Posterior vena cava (tissue), 2 donors: ENCODE measurements at places on chromosomes 13 and 19. TPM values are rescaled to one million over a fixed set of nuclear protein-coding genes. Genes with fewer than 3 reads are reported as not detected.

Gene ZNF738
- total RNA-seq, result 4.5 TPM

Gene CYP2A7
- total RNA-seq, result not detected

Gene STARD13
- 36.0 TPM for total RNA-seq

Gene CRYL1
- 24.4 TPM for total RNA-seq

Gene MEDAG
- 151 TPM for total RNA-seq

Gene ZNF541
- 0.24 TPM for total RNA-seq

Gene PSG7
- not detected for total RNA-seq

Gene WDR88
- total RNA-seq, result not detected

GRCh38 chr13:74904556-74904955 is 577.4 kb downstream of the TBC1D4 start:
- no peak for DNase-seq

DNA sequence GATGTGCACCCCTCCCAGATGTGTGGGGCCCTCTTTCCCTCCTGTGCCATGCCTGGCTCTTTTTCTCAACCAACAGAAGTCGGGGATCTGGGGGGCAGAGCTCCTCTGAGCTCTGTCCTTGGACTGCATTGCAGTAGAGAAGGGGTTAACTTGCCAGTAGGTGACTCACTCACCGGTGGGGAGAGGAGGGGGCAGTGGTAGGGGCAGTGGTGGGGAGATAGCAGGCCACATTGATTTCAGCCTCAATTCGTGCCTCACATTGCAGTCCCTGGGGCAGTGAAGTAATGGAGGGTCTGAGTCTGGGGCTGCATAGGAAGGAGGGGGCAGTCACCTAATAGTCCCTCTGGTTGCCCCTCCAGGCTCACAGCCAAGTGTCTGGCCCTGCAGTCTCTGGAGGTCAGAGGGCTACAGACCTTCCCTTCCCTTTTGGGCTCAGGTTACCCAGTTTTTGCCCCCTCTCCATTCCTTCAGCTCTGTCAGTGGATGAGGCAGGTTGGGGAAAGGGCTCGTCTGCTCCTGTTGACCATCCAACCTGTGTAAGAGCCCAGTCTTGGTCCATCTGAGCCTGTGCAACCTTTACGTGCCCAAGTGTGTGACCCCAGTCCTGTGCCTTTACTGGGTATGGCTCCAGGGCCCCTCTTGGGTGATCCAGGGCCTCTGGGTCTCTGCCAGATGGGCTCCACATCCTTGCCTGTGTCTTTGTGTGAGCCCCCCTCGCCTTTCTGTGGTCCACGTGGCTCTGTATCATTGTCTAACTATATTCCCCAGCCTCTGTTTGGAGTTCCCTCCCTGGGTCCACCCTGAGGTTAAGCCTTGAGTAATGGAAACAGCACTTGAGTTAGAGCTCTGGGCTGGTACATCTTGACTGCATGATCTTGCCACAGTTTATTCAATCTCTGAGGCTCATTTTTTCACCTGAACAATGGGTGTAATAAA is 13.0 kb downstream of the CIC start:
- DNase-seq, result no peak

GRCh38 chr13:101115762-101116171 is 300.5 kb downstream of the NALCN start:
- DNase-seq, result no peak

DNA sequence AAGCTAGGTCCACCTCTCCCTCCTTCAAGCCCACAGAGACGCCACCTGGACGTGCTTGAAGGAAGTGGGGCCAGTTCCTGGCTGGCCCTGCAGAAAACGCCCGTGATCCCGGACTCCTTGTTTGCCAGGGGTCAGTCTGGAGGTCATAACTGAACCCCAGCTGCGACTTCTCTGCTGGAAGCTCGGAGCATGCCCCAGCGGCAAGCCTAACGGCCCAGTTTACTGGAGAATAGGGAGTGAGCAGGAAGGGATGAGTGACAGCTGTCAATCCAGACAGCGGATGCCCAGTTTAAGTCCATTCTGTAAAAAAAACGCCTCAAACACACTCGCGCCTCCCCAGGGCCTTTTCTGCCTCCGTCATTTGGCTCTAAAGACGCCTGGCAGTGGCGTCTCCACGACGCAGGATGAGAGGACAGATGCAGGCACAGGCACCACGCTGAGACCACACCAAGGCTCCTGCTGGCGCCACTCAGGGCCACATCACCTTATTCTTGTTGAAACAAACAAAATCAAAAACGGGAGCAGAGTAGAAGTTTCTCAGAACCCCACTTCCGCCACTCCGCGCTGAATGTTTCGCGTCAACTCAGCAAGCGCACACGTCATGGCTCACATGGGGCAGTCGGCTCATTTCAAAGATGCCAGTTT is 57.6 kb downstream of the RASA3 start:
- DNase-seq, result peak; percentile 68

DNA sequence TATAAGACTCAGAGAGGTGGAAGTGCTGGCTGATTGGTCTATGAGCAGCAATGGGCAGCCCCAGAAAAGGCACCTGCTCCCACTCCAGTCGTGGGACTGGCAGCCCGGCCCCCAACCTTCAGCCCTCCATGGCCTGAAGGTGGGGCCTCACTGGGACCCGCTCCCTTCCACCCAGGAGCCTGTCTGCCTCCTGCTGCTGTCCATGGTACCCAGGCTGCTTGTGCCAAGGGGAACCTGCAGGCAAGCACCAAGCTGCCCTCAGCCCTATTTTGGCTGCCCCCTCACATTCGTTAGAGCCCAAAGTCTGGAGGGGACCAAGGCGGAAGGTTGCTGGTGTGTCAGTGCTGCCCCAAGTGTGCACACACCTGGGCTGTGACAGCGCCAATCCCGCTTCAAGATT is 2304.9 kb downstream of the PCDH9 start:
- no peak for DNase-seq

DNA sequence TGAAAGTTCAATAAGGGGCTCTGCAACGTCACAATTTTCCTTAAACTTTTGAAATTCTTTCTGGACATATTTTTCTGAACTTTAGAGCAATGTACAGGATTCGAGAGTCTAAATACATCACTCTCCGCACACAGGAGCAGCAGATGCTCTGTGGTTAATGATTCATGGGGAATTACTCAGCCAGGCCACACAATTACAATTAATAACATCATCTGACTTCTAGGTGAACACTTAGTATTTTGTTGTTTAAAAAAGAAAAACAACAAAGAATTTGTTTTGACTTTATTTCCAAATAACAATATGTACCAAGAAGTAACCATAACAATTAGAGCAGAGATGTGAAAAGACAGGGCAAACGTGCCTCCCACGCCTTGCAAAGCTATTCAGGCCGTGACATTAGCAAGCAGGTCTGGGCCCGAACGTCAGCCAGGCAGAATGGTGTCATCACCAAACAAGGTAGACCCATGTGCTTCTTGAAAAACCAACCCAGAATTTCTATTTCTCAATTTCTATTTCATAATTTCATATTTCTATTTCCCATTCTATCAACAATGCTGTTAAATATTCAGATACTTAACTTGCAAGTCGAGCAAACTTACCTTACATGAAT is 236.3 kb downstream of the COL4A1 start:
- DNase-seq, result no peak

DNA sequence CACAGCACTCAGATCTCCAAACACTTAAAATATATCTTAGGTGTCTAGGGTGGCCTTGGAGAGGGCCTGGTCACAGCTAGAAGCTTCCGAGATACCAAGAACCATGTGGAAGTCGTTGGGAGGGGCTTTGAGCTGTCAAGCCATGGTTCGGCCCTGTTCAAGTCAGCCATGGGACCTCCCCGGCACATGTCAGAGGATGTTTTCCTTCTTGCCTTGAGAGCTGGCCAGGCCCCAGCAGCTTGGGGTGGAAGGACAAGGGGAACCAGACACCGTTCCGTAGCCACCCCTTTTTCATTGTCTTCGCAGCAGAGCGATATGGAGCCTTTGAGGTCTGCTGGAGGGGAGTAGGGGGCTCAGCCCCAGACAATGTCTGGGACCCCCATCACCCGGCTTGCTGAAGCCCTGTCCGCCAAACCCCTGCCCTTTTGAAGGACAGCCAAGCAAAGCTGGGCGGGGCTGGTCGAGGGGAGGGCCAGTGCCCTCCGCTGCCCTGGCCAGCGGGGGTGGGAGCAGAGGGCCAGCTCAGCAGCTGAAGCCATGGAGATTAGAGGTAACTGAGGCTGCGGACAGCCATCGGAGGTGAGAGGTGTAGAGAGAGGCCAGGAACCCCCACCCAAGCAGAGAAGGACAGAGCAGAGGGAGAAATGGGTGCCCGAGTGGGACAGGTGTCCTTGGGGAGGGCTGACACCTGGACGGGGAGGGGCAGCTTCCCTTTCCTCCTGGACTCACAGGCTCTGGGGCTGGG is 435 bp downstream of the KLK11 start:
- DNase-seq, result no peak

- peak; percentile 97 for DNase-seq
Measured at GRCh38 chr19:48110350-48110966, at the start of gene PLA2G4C. Gene PLA2G4C (minus strand): TSS chr19:48110817. CDS start chr19:48106529, 4,288 bp downstream.

DNA sequence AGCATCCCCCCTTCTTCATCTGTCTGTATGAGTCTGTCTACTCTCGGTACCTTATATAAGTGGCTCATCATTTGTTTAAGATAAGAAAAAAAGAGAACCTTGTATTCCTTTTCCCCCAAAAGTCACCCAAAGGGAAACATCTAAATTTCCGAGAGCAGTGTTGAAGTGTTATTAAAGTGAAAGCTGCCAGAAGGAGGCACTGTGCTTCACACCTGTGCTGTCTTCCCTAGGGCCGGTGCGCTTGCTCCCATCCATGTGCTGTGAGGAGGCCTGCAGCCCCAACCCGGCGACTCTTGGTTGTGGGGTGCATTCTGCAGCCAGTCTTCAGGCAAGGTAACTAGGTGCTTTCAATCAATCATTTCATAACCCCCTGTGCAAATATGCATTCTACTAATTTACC is 97.5 kb downstream of the TNFRSF19 start:
- no peak for DNase-seq

DNA sequence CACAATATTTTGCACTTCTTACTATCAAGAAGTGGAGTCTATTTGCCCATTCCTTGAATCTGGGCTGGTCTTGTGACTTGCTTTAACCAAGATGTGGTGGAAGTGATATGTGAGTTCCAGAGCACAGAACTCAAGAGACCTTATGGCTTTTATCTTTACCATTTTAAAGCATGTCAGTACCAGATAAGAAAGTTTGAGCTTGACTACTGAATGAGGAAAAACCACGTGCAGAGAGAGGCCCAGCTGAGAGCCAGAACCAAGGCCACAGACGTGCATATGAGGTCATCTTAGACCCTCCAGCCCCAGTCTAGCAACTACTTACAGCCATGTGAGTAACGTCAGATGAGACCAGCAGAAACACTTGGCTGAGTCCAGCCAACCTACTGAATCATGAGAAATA is 6.3 kb upstream of the CDK8 start:
- DNase-seq, result no peak

DNA sequence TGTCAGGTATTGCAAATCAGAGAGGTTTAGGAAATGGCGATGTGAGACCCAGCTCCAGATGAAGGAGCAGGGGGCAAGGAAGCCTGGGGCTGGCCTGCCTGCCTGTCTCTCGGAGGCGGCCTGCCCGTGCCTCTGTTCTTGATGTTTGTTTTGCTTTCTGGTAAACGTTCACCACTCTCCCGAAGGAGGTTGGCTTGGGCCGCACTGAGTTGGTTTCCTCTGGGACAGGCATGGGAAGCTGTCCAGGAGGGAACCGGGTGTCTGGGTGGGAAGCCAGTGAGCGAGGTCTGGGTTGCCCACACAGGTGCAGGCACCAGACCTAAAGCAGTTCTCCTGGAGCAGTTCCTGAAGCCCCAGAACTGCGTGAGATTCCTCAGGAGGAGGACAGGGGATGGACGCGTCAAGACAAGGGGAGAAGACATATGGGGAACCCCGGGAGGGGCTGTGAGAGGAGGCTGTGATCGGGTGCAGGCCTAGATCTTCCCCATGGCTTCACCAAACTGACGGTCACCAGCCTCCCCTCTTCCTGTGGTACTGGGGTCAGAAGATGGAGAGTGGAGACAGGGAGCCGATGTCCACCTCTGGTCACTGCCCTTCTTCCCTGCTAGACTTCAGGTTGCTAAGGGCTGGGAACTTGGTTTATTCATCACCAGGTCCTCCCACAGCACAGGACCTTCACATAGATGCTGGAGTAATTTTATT is 15.2 kb downstream of the COL4A2 start:
- no peak for DNase-seq

DNA sequence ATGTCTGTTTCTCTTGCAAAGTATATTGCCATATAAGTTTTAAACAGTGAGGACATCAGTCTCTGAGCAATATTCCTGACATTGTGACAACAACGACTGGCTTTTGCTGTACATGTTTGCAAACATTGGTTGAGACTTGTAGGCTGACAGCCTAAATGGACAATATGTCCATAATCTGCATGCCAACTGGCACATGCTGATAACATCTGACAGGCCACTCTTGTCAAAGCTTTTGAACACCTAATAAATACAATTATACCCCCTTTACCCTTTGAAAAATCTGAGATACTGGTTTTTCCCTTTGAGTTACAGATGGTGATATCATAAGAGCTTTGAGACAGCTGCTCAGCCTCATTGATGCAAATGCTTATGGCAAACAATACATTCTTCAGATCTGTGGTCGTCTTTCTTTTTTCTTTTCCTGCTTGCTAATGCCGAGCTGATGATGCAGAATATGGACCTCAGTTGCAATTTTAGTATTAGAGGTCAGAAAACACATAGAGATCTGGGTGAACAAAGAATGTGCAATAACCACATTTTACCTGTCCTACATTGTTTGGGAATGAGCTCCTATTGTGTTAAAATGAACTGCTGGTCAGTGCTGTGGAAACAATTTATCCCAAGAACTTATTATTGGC is 114.9 kb downstream of the RFC3 start:
- no peak for DNase-seq

GRCh38 chr19:42252365-42253244 is 2.3 kb downstream of the ERF start:
- no peak for DNase-seq

- no peak for DNase-seq
Measured at GRCh38 chr19:17860993-17861360, 1.3 kb downstream of the RPL18A start.

GRCh38 chr19:6060600-6061375 is 49.5 kb downstream of the RFX2 start:
- peak; percentile 84 for DNase-seq

DNA sequence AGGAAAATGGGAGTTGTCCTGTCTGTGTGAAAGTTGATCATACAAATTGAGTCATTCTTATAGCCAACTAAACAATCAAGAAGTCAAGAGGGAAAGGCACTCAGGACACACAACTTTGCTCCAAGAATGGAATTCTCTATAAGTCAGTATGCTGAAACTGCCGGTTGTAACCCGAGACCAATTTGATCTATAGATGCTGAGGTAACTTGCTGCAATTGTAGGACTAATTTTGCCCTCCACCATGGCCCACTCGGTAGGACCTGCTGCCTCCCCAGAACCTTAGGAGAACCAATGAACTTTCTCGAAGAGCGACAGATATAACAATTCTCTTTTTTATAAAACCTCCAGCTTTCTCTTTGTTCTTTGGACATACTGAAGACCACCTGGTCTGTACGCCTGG is 157.0 kb downstream of the RNF17 start:
- no peak for DNase-seq

DNA sequence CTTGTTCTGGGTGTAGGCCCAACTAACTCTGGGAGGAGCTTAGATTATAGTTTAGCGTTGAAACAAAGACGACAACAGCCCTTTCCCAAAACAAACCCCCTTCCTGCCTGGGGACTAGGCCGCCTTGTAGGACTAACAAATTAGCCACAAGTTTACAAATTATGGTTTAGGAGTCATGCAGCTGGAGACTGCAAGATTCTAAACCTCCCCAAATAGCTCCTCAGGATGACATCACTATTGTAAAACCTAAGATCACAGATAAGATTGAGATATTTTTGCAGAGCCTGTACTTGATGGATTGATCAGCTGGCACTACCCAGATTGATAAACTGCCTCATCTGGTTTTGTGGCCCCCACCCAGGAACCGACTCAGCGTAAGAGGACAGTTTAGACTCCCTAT is 2.3 kb upstream of the SLC25A15 start:
- DNase-seq, result no peak
